ENCODE measurements at places on chromosomes 3 and 15.
A peak's percentile ranks its signal among the peaks of the same experiment; 100 is the strongest.

DNA sequence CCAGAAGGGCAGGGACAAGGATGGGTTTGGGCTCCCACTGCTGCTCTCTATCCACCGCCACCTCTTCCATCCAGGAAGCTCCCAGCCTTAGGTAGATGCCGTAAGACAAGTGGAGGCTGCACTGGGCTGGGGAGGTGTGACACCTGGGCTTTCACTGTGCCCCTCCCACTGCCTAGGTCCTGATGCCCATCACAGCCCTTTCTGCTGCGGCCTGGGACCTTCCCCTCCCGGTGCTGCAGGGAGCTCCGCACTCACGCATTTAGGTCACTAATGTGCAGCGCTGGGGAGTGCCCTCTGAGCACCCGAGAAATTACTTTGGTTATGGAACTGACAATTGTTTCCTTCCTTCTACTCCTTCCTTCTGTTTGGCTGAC lies 850 bp downstream of the LTF start:
- peaks cover 18% of the 10 kb centered on the region for H3K36me3 ChIP-seq
- H3K4me3 ChIP-seq, result no peak overlapping the region
- peaks cover 3% of the 10 kb centered on the region for H3K4me1 ChIP-seq
- no peak for DNase-seq
- peaks cover 3% of the 10 kb centered on the region for H3K27me3 ChIP-seq

DNA sequence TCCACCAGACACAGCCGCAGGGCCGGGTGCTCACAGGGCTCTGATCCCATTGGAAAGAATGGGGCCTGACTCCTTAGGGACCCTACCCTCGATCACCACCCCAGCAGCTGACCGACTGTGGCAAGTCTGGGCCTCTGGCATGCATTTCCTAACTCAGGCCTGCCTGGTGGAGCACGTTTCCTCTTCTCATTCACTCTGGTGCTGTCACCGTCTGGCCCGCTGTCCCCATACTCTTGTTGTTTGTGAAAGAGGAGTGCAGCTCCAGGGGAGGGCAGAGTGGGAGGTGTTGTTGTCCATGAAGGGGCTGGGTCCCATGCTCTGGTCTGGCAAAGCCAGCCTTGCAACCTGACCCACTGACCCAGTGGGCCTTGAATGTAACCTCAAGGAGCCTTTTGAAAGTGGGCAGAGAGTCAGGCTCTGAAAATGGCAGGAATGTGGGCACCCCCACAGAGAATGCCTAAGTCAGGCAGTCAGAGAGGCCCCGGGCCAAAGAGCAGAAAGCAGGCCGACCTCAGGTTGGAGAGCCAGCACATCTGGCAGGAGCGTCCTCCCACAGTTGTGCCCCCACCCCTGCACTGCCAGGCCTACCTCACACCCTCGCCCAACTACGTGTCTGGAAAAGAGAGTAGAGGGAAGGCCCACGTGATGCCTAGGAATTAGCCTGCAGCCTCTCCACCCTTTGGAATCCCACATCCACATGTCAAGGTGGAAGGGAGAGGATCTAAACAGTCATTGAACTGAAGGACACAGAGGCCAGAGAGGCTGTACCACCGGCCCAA lies 10.9 kb downstream of the SEMA7A start:
- peak overlapping the region; percentile 78 for H3K27ac ChIP-seq
- peaks cover 7% of the 10 kb centered on the region for H3K27me3 ChIP-seq
- no peaks in the 10 kb centered on the region for H3K36me3 ChIP-seq
- H3K4me1 ChIP-seq, result peaks cover 38% of the 10 kb centered on the region
- DNase-seq, result no peak

- no peaks in the 10 kb centered on the region for H3K36me3 ChIP-seq
- DNase-seq, result no peak
- H3K4me1 ChIP-seq, result no peaks in the 10 kb centered on the region
- no peaks in the 10 kb centered on the region for H3K27me3 ChIP-seq
- no peak overlapping the region for H3K27ac ChIP-seq
- no peak overlapping the region for H3K4me3 ChIP-seq
These were observed 716.8 kb upstream of the BCHE start for GRCh38 chr3:166554023-166554422.

- no peaks in the 10 kb centered on the region for H3K27me3 ChIP-seq
- H3K27ac ChIP-seq, result no peak overlapping the region
- no peak overlapping the region for H3K4me3 ChIP-seq
- no peaks in the 10 kb centered on the region for H3K4me1 ChIP-seq
- DNase-seq, result no peak
These were observed 21.3 kb downstream of the ADGRG7 start for GRCh38 chr3:100630664-100631063.

DNA sequence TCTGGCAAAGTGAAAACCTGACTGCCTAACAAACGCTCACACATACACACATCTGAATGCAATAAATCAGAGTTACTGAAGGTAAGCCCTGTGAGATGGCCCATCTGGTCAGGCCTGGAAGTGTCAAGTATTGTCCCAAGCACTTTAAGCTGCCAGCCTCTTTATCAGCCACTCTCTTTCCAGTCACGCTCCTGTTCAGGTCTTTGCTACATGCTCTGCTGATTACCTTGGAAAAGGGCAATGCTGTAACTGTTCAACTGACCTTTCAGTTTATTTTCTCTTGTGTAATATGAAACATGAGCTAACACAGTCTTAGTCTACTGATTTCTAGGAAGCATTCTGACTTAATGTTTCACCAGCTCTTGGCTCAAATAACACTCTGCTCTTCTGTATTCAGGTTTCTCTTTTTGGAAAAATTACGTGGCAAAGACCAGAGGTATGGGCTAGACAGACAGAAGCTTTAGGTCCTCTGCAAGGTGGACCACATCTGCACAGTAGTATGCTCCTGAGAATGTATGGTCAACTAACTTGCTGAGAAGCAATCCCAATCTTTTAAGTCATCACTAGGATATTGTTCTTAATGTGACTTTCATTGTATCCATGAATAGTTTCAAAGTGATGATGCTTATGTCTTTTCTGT lies 44.5 kb downstream of the GBE1 start:
- no peak overlapping the region for H3K27ac ChIP-seq
- no peaks in the 10 kb centered on the region for H3K36me3 ChIP-seq
- H3K4me1 ChIP-seq, result no peaks in the 10 kb centered on the region
- DNase-seq, result no peak

DNA sequence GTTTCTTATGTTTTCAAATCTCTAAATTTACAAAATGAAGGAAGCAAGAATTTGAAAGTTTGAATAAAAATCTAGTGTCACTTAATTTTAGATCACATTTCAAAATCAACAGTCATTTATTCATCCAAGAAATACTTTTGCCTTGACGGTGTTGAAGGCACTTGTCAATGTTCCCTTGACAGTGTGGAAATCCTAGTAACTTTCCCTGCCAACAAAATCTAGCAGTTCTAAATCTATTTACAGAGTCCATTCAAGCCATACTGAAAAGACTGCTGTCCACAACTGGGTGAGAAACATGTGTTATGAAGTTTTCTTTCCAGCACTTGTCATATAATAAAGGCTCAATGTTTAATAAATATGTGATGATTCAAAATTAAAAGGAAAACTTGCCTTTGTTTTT lies 8.6 kb upstream of the MAP2K5 start:
- no peak overlapping the region for H3K4me3 ChIP-seq
- no peak for DNase-seq
- H3K4me1 ChIP-seq, result no peaks in the 10 kb centered on the region
- H3K27ac ChIP-seq, result no peak overlapping the region
- H3K36me3 ChIP-seq, result no peaks in the 10 kb centered on the region

DNA sequence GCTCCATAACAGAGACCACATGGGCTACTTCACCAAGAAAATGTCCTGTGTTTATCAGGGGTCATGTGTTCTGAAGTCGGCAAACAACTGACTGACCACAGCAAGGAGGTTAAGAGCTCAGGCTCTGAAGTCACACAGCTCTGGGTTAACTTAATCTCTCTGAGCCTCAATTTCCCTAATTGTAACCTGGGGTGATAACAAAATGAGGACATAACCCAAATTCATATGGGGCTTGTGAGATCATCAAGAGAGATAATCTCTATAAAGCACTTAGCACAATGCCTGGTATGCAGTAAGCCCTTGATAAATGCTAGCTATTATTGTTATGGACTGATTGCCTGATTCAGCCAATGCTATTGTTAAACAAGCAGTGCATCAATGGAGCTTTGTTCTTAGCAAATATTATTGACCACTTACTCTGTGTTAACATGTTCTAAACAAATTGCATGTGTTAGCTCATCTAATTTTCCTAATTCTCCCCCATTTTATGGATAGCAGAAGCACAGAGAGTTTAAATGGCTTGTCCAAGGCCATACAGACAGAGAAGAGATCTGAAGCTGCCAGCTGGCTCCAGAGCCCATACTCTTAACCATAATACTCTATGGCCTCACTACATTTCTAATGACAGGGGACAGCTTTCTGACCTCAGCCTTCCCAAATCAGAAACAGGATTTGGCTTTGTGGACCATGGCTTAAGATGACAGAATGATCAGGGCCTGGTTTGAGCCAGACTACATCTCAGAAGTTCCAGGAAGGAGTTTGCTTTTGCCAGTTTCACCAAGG lies 78.3 kb downstream of the SHQ1 start:
- peaks cover 2% of the 10 kb centered on the region for H3K27me3 ChIP-seq
- H3K4me3 ChIP-seq, result no peak overlapping the region
- DNase-seq, result no peak
- H3K36me3 ChIP-seq, result no peaks in the 10 kb centered on the region
- H3K4me1 ChIP-seq, result peaks cover 30% of the 10 kb centered on the region
- H3K27ac ChIP-seq, result no peak overlapping the region

GRCh38 chr3:189455641-189456417 lies 175.4 kb upstream of the TP63 start:
- H3K4me1 ChIP-seq, result no peaks in the 10 kb centered on the region
- H3K27ac ChIP-seq, result no peak overlapping the region
- no peak overlapping the region for H3K4me3 ChIP-seq
- no peaks in the 10 kb centered on the region for H3K27me3 ChIP-seq

DNA sequence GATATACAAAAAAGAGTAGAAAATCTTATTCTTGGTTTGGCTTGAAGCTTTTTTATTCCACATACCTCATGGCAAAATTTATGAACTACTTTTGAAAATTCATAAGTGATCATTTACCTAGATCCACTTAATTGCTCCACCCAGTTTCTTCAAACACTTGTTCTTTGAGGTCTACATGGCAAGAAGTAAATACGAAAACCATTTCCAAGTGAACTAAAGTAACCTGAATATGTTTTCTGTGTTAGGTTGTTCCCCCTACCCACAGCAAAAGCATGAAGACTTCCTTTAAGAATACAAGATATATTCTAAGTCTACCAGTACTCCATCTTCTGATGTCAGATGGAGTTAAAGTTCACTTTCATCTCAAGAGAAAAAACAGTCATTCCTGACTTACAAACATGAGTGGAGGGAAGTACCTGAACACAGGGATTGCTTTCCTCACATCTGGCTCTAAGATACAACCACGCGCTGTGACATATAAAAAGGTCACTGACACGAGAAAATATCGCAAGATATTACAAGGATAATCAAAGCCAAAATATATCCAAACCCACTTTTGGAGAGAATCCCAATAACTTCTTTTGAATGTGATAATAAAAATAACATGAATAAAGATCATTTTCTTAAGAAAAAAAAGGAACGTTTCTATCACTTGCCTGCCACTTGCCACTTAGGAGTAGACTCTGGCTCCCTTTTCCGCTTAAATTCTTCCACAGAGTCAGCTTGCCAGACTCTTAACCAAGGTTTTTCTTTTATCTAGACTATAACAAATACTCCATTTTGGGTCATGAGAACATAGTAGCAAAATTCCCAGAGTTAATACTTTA lies 424.5 kb downstream of the TIGIT start:
- no peak for DNase-seq
- no peaks in the 10 kb centered on the region for H3K36me3 ChIP-seq
- H3K4me3 ChIP-seq, result no peak overlapping the region
- H3K27ac ChIP-seq, result no peak overlapping the region

DNA sequence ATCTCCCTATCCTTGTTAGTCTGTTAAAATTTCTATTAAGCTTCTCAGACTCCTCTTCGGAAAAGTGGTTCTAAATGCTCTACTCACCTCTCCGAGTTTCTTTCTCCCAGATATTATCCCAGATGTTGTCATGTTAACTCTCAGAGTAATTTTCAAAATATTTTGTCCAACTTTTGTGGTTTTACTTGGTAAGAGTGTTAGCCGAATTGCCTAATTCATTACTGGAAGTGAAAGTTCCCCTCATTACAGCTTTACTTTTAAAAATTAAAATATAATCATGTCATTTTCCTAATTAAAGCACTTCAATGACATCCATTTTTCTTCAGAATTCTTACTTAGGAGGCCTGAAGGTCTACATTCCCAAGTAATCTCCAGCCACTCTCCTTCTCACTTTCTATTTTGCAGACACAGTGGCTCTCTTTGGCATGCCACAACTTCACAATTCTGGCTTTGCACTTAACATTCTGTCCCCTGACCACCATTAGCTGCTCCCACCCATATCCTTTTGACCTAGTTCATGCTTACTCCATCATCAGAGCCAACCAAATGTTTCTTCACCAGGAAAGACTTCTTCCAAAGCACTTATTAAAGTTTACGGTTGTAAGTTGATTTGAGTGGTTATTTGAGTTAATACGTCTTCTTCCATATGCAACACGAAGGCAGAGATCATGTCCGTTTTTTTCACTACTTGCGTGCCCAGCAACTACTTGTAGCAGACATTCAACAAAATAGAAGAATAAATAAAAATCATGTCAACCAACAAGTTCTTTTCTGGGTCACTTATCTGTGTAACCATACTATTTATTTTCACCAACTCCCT lies 10.2 kb upstream of the TIPARP start:
- H3K27me3 ChIP-seq, result peaks cover under 1% of the 10 kb centered on the region
- H3K4me1 ChIP-seq, result no peaks in the 10 kb centered on the region
- no peak for DNase-seq
- H3K4me3 ChIP-seq, result no peak overlapping the region
- no peaks in the 10 kb centered on the region for H3K36me3 ChIP-seq
- no peak overlapping the region for H3K27ac ChIP-seq

DNA sequence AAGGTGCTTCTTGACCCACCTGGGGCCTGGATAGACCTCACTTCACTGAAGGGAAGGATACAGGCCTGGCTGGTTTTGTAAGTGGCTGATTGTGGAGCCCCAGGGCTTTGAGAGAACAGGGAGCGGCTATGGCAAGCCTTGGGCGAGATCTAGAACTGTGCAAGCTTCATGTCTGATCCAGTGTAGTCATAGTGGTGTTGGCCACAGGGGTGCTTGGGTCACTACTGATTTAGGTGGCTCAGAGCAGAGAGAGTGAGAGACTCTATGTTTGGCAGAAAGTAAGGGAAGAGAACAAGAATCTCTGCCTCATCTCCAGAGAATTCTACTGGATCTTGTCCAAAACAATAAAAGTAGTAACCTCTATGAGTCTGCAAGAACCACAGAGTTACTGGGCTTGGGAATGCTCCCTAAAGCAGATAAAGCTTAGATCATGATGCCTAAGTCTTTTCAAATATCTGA lies 394.2 kb upstream of the EPHA3 start:
- H3K4me3 ChIP-seq, result no peak overlapping the region
- H3K4me1 ChIP-seq, result no peaks in the 10 kb centered on the region
- peaks cover 5% of the 10 kb centered on the region for H3K36me3 ChIP-seq
- H3K27ac ChIP-seq, result no peak overlapping the region
- DNase-seq, result no peak

GRCh38 chr3:16151109-16151508 lies 23.4 kb upstream of the GALNT15 start:
- no peak overlapping the region for H3K27ac ChIP-seq
- no peak overlapping the region for H3K4me3 ChIP-seq
- H3K27me3 ChIP-seq, result no peaks in the 10 kb centered on the region
- H3K4me1 ChIP-seq, result no peaks in the 10 kb centered on the region
- DNase-seq, result no peak

Data from glutamatergic neuron (in vitro differentiated cells).